ENCODE measurements at places on chromosomes 12 and 14.

DNA sequence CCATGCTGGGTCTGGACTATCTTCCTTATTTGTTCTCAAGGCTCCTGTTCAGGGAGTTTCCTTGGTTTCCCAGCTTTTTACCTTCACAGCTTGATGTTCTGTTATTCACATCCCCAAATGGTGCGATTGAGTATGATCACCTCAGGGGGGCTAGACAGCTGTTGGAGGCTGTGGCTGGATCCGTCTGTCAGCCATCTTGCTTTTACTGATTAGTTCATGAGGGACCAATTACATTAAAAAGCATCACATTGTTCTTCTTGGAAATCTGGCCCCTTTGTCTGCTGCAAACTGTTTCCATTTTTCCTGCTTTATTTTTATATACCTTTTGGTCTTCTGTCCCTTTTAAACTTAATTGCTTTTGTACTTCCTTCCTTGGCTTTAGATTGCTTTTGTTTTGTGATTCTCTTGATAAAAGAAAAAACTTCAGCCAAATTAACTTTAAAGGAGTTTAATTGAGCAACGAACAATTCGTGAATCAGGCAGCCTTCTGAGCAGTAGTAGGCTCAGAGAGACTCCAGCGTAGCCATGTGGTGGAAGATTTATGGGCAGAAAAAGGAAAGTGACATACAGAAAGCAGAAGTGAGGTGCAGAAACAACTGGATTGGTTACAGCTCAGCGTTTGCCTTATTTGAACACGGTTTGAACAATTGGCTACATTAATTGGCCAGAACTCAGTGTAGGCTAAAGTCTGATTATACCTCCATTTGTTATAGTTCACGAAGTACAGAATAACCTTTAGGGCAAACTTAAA, 208.7 kb downstream of the AEBP2 start:
- no peak for DNase-seq

- DNase-seq: no peak
Observed at GRCh38 chr12:124916374-124917134, 2.1 kb upstream of the UBC start.

DNA sequence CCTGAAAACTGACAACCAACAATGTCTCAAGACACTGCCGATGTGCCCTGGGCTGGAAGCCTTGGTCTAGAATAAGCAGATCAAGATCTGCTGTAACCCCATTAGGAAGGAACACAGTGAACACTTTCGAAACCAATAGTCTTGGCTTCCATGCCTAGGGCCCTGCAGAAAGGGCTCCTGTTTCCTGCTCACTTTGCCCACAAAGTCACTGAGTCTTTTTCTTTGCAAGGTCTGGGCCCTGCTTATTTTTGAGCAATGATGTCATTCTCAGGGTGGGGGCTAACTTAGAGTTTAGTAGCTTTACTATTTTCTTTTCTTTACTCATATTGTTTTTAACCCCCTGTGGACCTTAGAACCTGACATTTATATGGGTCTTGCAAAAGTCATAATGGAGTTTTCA, 704.2 kb upstream of the TMEM132C start:
- no peak for DNase-seq

DNA sequence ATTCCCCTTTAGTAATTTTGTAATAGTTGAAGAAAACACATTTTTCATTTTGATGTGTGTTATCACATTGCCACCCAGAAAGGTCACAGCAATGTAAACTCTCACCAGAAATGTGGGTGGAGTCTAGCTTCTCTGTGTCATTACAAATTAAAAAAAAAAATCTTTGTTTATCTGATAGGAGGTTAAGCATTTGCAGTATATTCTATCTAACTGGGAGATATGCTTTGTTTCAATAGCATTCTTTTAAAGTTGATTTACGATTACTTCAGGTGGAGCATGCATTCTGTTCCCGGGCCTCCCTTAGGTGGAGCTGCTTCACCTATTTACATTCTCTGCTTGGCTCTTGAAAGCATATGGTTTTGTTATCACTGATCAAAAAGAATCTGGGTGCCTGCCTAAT, 7.8 kb downstream of the ADIPOR2 start:
- no peak for DNase-seq

- no peak for DNase-seq
Observed at GRCh38 chr12:106070147-106070546, 68.6 kb downstream of the NUAK1 start.

- DNase-seq: no peak
Observed at GRCh38 chr14:56216626-56217379, 98.6 kb downstream of the PELI2 start.

- no peak for DNase-seq
Observed at GRCh38 chr12:75556311-75556899, 45.0 kb upstream of the KRR1 start.

DNA sequence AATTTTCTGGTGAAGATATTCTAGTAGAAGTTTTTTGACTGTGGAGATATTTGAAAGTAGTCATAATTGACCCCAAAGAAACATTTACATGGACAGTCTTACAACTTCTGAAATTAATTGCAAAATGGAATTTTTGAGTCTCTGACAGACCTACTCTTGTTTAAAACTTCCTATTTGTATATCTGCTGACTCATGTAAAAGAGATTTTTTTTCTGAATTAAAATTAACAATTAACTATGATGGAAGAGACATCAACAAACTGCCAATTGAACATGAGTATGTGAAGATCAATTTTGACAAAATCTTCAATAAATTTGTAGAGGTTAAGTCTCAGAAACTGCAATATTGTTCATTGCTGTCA, 108.5 kb upstream of the MAX start:
- DNase-seq: no peak

- no peak for DNase-seq
Observed at GRCh38 chr12:74890237-74890599, 319.4 kb downstream of the KCNC2 start.
